HL-60 (cell line): ENCODE measurements at places on chromosomes 7 and 10.

DNA sequence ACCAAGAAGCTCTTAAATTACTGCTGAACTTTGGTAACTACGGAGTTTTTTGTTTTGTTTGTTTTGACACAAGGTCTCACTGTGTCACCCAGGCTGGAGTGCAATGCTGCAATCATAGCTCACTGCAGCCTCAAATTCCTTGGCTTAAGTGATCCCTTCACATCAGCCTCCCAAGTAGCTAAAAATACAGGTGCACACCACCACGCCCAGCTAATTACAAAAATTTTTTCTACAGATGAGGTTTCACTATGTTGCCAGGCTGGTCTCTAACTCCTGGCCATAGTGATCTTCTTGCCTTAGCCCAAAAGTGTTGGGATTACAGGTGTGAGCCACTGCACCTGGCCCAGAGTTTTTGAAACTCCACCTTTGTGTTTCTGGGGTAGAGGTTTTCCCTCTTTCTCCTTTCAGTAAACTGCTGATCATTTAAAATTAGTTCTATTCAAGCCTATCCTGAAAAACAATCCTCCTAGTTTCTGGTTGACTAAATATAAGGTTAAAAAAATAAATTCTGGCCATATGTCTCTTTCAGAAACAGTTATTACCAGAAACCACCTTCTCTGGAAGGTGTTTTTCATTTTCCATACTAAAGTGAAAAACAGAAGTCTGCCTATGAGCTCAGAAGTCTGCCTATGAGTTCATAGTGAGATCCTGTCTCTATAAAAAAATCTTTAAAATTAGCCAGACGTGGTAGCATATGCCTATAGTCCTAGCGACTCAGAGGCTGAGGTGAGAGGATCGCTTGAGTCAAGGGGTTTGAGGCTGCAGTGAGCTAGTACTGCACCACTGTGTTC, 63.9 kb downstream of the VOPP1 start:
- no peak for DNase-seq

DNA sequence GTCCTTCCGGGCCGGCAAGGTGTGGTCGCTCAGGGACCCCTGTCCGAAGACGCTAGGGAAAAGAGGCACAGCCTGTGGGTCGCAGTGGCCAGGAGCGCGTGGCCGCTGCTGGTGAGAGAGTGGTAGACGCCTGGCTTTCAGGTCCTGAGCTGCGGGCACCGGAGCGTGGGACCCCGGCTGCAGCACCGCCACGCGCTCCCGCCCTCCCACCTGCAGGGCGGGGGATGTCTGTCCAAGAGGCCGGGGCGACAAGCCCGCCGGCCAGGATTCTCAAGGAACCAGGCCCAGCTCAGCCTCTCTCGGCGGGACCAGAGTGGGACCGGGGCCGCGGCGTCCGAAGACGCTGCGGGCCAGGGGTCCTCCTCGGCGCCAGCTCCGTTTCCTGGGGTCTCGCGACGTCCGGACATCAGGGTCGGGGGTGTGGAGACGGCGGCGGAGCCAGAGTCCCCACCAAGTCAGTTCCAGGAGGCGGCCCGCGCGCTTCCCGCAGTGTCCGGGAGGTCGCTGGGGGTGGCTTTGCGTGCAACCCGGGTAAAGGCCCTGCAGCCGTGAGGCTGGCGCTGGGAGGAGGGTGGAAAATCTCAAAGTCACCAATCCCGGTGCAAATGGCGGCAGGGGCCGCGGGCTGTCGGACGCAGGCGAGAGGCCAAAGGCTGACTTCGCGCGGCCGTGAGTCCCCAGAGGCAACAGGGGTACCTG, 5.5 kb downstream of the ZNF503 start:
- DNase-seq: no peak

DNA sequence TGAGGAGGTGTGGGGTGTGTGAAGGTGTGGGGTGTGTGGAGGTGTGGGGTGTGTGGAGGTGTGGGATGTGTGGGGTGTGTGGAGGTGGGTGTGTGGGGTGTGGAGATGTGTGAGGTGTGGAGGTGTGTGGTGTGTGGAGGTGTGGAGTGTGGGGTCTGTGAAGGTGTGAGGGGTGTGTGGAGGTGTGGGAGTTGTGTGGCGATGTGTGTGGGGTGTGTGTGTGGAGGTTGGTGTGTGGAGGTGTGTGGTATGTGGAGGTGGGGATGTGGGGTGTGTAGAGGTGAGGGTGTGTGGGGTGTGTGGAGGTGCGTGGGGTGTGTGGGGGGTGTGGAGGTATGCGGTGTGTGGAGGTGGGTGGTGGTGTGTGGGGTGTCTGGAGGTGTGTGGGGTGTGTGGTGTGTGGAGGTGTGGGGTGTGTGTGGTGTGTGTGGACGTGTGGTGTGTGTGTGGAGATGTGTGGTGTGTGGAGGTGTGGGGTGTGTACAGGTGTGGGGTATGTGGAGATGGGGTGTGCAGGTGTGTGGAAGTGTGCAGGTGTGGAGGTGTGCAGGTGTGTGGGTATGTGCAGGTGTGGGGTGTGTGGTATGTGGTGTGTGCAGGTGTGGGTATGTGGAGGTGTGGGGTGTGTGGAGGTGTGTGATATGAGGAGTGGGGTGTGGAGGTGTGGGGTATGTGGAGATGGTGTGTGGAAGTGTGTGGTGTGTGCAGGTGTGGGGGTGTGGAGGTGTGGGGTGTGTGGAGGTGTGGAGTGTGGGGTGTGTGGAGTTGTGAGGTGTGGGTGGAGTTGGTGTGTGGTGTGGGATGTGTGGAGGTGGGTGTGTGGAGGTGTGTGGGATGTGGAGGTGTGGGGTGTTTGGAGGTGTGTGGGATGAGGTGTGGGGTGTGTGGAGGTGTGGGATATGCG, 34.5 kb downstream of the SPDYE17 start:
- DNase-seq: no peak

GRCh38 chr10:5776881-5777197, 36.4 kb downstream of the GDI2 start:
- DNase-seq: no peak

- no peak for DNase-seq
Measured at GRCh38 chr10:23150091-23150490, 42.0 kb upstream of the PTF1A start.

GRCh38 chr10:69739634-69740033, 62.1 kb upstream of the COL13A1 start:
- no peak for DNase-seq

DNA sequence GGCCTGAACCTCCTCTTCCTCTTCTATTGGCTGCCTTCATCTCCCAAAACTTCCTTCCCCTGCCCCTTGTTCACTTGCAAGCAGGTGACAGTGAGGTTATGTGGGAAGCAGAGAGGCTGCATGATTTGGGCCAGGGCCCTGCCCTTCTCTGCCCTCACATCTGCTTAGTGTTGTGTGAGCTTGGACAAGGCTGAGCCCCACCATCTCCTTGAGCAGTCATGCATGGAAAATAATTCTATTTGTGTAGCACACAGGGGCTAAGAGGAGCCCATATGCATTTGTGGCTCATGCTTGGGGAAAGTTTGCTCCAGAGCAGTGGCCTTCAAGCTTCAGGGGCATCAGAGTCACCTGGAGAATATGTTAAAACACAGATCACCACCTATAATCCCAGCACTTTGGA, 26.8 kb upstream of the AQP1 start:
- no peak for DNase-seq
